Natural killer cell treated with Interleukin-12 subunit alpha and Interleukin-12 subunit beta and Interleukin-15 and Interleukin-18, amount 100 ng/mL, for 72 hours (primary cell): ENCODE measurements at places on chromosomes 7 and 10. TPM values are rescaled to one million over a fixed set of nuclear protein-coding genes. Genes with fewer than 3 reads are reported as not detected.

- no peak for DNase-seq
Measured at GRCh38 chr7:41475801-41476459, 227.0 kb downstream of the INHBA start.

- DNase-seq, result no peak
Measured at GRCh38 chr10:125375210-125375609, 214.8 kb upstream of the CTBP2 start.

DNA sequence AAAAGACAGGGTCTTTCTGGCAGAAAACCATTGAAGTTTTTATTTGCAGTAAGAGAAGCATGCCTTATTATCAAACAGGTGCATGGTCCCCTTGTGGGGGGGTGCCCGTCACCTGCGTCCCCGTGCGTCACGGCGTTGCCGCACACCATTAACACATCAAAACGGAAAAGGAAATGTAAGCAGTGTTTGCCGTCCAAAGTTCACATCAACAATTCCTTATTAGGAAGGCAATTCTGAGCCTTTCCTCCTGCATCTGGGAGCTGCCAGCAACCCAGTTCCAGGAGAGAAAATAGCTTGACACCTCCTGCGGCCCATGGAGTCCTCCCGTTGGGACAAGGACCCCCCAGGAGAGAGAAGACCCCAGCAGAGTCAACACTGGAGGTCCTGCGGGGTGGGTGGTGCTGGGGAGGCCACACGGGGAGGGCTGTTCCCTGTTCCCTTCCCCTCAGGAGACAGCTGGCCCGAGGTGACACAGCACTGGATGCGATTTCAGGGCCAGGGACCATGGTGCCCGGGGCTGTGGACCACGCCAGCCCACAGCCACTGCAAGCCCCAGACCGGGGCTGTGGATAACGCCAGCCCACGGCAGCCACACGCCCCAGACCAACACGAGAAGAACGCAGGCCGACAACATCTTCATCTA is 39.5 kb downstream of the DIP2C start:
- DNase-seq, result no peak

DNA sequence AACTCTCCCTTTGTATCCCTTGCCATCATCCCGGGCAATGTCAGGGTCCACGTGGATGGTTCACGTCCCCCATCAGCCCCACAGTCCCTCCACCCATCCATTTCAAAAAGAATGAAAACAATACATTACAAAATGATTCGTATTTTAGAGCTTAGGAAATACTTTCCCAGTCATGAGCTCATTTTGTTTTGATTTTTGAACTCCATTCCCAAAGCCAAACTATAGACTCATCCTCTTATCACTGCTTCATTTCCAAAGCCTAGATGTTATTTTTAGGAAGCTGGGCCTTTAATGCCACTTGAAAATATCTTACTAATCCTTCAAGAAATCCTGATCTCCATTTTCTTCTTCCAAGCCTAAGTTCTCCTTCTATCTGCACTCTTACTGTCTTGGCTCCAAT is 72.1 kb downstream of the WNT2 start:
- DNase-seq, result no peak

DNA sequence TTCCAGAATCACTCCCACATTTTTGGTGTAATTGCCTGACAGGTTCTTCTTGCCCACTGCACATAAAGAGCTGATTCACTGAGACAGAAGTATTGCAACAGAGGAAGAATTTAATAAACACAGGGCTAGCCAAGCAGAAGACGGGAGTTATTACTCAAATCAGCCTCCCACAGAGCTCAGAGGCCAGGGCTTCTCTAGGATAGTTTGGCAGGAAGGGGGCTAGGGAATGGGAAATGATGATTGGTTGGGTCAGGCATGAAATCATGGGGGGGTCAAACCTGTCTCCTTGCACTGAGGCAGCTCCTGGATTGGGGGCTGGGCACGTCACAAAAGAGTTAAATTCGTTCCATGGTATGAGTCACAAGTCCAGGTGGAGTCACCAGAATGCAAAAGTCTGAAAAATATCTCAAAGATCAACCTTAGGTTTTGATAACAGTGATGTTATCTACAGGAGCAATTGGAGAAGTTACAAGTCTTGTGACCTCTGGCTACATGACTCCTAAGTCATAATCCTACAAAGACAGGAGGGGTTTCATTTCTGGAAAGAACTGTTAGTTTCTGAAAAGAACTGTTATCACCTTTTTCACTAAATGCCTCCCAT is 30.2 kb upstream of the ERCC6 start:
- DNase-seq, result no peak

DNA sequence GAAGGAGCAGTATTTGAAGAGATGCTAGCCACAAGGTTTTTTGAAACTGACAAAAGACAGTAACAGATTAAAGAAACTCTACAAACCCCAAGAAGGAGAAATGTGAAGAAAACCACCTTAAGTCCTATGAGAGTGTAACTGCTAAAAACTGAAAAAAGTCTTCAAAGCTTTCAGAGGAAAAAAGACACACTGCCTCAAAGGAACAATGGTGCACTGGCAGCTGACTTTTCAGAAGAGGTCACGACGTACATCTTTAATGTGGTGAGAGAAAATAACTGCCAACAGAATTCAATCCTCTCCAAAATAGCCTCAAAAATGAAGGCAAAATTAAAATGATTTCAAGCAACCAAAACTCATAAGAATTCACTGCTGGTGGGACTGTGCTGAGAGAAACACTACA is 94.0 kb downstream of the VIPR2 start:
- DNase-seq, result no peak

DNA sequence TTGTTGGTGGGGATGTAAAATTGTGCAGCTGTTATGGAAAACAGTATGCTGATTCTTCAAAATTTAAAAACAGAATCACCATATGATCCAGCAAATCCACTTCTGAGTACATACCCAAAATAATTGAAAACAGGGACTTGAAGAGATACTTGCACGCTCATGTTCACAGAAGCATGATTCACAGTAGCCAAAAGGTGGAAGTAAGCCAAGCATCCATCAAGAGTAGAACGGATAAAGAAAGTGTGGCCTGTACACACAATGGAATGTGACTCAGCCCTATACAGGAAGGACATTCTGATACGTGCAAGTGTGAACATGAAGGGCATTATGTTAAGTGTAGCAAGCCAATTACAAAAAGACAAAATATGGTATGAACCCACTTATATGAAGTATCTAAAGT is 696.7 kb upstream of the CELF2 start:
- no peak for DNase-seq

DNA sequence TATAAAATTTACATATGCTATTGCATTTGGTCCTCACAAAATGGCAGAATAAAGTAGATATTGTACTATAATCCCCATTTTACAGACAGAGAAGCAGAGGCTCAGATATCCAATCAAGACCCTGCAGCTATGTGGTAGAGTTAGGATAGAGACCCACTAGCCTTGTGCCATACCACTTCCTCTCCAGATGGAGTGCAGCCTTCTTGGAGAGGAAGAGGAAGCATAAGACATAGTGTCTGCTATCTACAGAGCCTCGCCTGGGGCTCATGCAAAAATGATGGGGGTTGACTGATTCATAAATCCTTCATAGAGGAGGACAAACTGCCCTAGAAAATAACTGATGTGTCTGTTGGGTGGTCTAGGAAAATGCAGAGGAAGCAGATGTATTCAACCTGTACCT is 447.3 kb downstream of the KCNMA1 start:
- no peak for DNase-seq

DNA sequence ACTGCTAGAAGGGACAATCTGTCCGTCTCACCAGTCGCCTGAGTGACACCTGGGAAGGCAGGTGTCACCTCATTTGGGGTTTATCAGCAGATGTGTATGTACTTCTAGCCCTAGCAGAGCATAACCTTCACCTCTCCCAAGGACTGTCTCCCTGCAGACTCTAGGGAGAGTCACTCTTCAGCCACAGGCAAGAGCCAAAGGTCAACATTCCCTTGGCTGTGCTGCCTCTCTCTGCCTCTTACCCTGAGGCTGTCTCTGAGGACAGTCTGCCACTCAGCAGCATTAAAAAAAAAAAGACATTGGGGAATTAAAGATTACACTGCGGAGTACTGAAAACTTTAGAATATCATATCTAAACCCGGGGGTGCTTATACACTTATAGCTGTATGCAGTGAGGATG is 377.7 kb upstream of the FZD8 start:
- no peak for DNase-seq

DNA sequence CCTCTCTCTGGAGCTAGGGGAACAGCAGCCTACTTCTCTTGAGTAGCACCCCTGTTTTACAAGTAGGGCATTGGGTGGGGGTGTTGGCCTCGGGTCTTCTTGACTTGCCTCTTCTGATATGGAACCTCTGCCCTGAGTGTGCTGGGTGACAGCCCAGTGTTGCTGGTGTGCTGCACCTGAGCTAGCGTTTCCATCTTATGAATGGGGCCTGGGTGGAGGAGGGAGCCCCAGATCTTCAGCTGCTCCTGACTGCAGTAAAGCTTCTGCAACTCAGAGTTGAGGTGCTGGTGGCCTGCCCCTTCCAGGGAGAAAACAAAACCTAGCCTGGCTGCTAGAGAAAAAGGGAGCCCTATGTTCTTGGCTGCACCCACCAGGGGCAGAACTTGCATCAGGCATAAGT is 202.5 kb upstream of the SHH start:
- DNase-seq, result peak; percentile 40

DNA sequence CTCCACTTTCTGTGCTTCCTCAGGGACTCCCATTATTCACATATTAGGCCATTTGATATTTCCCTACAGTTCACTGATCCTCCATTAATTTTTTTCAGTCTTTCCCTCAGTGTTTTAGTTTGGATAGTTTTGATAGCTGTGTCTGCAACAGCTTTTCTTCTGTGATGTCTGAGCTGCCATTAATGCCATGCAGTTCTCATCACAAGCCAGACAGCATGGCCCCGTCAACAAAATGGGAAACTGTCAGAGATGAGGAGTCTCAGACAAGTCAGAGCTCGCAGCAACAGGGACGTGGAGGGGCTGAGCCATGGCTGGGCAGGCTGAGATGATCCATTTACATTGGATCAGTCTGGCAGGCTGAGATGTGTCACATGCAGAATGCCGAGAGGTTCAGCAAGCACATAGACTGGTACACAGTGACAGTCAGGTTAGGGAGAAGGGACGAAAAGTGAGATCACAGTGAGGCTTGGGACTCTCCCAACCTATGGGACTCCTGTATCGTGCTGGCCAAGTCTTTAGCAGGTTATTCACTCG is 65.4 kb downstream of the NPS start:
- no peak for DNase-seq

GRCh38 chr7:83494683-83495082 is 154.3 kb downstream of the SEMA3E start:
- no peak for DNase-seq

GRCh38 chr7:42359946-42360345 is 122.9 kb upstream of the GLI3 start:
- DNase-seq, result no peak

DNA sequence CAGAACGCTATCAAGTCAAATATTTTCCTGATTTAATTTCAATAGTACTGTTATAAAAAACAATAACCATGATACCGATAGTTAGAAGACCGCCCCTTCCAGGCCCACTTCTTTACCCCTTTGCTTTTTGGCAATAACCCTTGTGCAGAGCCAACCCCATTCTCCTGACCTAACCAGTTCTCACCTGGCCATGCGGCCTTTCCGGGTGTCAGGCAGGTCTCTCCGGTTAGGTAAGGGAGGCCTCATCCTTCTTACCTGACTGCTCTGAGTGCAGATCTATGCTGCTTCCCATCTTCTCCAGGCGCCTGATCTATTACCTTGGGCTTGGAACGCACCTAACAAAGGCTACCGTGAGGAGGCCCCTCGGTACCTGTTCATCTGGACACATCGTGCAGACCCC is 26.6 kb downstream of the ZMIZ1 start:
- DNase-seq, result no peak

- DNase-seq, result no peak
Measured at GRCh38 chr7:69962186-69963065, 364.2 kb downstream of the AUTS2 start.

DNA sequence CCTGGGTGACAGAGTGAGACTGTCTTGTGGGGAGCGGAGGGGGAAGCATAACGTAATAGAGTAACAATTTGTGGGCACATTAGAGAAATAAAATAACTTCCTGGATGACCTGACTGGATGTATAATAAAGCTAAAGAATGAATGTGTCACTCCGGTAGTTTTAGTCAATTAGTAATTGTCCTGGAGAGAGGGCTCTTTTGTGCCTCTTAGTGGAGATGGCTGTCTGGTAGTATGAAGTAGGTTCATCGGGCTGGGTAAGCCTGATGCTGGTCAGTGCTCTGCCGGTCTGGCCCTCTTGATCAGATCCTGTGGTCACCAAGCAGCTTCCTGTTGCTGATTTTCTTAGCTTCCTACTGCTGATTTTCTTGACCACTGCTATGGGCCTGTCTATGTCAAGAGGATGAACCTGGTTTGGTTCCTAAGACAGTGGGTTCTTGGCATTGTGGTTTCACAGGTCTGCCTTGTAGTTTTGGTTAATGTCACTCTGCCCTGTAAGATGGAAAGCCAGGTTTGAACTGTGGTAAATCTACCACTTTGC is 34.1 kb downstream of the ZRANB1 start:
- DNase-seq, result no peak

- no peak for DNase-seq
Measured at GRCh38 chr10:74610299-74610698, 216.1 kb upstream of the KAT6B start.

DNA sequence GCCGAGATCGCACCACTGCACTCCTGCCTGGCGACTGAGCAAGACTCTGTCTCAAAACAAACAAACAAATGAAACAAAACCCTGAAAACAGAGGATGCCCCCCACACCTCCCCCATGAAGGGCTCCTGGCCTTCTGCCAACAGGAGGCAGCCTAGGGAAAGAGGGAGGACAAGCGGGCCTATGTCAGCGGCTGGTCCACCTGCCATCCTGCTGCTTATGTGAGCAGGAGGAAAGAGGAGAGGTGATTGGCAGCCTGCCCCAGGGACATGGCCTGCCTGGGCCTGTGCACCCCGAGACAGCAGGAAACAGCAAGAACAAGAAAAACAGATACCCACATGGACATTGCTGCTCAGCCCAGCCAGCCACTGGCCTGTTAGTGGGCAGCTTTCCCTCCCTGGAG is 9.1 kb upstream of the ZNF316 start:
- DNase-seq, result no peak

- no peak for DNase-seq
Measured at GRCh38 chr10:78914502-78915189, 154.1 kb upstream of the ZMIZ1 start.

- no peak for DNase-seq
Measured at GRCh38 chr7:116697761-116698160, 25.8 kb downstream of the MET start.

DNA sequence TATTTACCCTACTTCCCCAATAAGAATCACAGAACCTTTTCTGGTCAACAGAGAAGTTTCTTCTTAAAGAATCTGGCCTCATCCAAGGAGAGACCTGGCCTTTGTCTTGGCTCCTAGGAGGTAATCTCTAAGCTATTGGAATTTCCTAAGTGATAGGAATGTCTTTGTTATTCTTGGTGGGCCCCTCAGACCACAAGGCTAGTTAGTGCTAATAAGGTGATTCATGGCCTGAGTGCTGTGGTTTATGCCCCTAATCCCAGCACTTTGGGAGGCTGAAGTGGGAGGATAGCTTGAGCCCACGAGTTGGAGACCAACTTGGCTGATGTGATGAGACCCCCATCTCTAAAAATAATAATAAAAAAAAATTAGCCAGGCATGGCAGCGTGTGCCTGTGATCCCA is 60.0 kb upstream of the CYP2C18 start:
- no peak for DNase-seq

The AASS gene
- 3.0 TPM for total RNA-seq

The FHIP2A gene
- 16.4 TPM for total RNA-seq

The ZNF32 gene
- 4.9 TPM for total RNA-seq

The DBNL gene
- 173 TPM for total RNA-seq

The CADPS2 gene
- total RNA-seq, result not detected

The ZNF804B gene
- total RNA-seq, result not detected

The TMEM196 gene
- not detected for total RNA-seq

The DNAJC30 gene
- 9.2 TPM for total RNA-seq

The NEUROD6 gene
- not detected for total RNA-seq

The RET gene
- total RNA-seq, result not detected
